ENCODE measurements at places on chromosomes 13 and 19. TPM values are rescaled to one million over a fixed set of nuclear protein-coding genes. Genes with fewer than 3 reads are reported as not detected.

The ERVV-1 gene
- total RNA-seq, result not detected

- H3K4me3 ChIP-seq, result no peak overlapping the region
- H3K27ac ChIP-seq, result no peak overlapping the region
- no peak for DNase-seq
- H3K4me1 ChIP-seq, result no peaks in the 10 kb centered on the region
- H3K36me3 ChIP-seq, result no peaks in the 10 kb centered on the region
Observed at GRCh38 chr19:13363954-13364353, 142.3 kb downstream of the CACNA1A start.

GRCh38 chr13:42760951-42761350 lies 20.4 kb upstream of the FAM216B start:
- H3K27ac ChIP-seq, result no peak overlapping the region
- H3K36me3 ChIP-seq, result no peaks in the 10 kb centered on the region
- H3K27me3 ChIP-seq, result no peaks in the 10 kb centered on the region
- H3K4me3 ChIP-seq, result no peak overlapping the region
- DNase-seq, result no peak

DNA sequence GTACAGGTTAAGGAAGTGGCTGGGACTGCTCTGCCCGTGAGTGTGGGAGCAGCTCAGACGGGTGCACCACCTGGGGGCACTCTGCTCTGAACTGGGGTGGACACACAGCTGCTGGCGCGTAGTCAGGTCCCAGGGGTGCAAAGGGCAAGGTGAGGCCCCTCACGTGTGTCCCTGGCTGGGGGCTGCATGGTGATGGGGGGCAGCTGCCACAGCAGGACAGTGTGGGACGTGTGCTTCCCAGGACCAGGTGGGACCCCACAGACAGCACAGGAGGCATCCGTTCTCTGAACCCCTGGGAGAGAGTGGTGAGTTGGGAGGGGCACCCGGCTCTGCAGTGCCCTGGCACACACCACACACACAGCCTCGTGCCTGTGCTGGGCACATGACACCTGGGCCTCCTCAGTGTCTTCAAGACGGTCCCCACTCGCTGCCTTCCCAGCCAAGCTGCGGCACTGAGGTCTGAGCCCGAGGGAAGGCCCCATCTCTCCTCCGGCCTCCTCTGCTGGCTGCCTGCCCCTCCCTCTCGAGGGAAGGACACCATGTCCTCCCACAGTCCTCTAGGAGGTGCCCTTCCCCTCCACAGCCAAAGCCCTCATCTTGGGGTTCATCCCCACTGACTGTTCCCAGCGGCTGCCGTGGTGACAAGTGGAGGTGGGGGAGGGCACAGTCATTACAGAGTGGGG lies 24.7 kb downstream of the CILP2 start:
- no peaks in the 10 kb centered on the region for H3K27me3 ChIP-seq
- DNase-seq, result no peak
- H3K4me3 ChIP-seq, result no peak overlapping the region
- H3K36me3 ChIP-seq, result no peaks in the 10 kb centered on the region
- no peak overlapping the region for H3K27ac ChIP-seq

- no peaks in the 10 kb centered on the region for H3K27me3 ChIP-seq
- no peak overlapping the region for H3K4me3 ChIP-seq
- H3K4me1 ChIP-seq, result no peaks in the 10 kb centered on the region
- H3K36me3 ChIP-seq, result no peaks in the 10 kb centered on the region
Observed at GRCh38 chr13:25973576-25973975, 78.2 kb downstream of the SHISA2 start.
